ENCODE measurements at places on chromosomes 2 and 18. TPM values are rescaled to one million over a fixed set of nuclear protein-coding genes. Genes with fewer than 3 reads are reported as not detected.

GRCh38 chr2:173021939-173022371 lies 53.7 kb upstream of the MAP3K20 start:
- no peak for DNase-seq

DNA sequence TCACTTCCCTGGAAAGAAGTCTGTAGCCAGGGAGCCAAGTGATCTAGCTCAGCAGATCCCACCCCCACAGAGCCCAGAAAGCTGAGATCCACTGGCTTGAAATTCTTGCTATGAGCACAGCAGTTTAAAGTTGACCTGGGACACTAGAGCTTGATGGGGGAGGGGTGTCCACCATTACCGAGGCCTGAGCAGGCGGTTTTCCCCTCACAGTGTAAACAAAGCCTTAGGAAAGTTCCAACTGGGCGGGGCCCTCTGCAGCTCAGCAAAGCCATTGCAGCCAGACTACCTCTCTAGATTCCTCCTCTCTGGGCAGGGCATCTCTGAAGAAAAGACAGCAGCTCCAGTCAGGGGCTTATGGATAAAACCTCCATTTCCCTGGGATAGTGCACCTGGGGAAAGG lies 887.2 kb upstream of the LRATD1 start:
- no peak for DNase-seq

DNA sequence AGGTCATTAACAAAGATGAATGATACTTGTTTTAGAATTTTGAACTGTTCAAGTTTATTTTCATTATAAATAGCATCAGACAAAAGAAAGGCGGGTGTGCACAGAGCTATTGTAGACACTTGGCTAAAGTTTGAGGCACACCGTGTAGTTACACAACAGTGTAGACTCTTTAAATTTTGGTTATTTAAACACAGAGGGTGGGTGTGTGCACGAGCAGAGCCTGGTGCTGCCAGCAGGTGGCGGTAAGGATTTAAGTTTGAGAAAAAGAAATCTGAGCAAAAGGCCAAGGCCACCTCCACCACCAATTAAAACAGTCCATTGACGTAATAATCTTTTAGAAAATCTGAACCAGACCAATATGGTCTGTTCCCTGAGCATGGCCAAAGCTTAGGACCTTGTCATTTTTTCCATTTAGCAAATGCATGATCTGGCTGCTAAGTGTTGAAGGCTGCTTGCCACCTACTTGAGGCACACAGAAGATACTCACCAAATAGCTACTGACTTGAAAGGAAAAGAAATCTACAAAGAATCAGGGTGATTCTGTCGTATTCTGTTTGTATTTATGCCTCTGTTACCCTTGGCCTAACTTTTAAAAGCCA lies 14.3 kb downstream of the COPS7B start:
- no peak for DNase-seq

GRCh38 chr2:219631904-219632759 lies 4.7 kb downstream of the SLC4A3 start:
- DNase-seq = no peak

- no peak for DNase-seq
These were observed 426.1 kb upstream of the TNP1 start for GRCh38 chr2:217285926-217286325.

The FBXO15 gene
- not detected for polyA plus RNA-seq

The MOCOS gene
- 0.03 TPM for polyA plus RNA-seq

The CXCR4 gene
- 687 TPM for polyA plus RNA-seq

The C2orf81 gene
- polyA plus RNA-seq = 1.7 TPM

The ADGRF3 gene
- polyA plus RNA-seq = 0.33 TPM
